Kidney tubule cell (primary cell): ENCODE measurements at places on chromosomes 13 and 19.

DNA sequence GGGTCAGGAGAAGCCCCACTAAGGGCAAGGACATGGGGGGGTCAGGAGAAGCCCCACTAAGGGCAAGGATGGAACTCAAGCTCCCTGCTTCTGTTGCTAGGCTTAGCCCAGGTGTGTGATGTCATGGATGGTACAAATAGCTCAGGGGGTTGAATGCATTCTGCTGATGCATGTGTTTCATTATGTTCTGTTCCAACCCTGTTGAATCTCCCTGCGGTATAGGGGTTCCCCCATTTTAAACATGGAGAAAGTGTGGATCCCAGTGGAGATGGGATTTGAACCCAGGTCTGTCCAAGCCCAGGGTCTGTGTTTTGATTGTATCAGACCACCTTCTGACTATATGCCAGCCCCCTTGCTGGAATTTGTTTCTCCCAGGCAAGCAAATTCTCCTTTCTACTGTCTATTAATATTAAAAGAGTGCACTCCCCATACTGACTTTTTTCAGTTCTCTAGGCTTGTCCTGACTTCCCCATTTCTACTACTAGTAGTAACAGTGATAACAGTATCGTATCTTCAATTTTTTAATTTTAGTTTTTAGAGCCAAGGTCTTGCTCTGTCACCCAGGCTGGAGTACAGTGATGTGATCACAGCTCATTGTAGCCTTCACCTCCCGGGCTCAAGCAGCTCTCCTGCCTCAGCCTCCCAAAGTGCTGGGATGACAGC lies 6.7 kb downstream of the ZNF865 start:
- no peak for DNase-seq

GRCh38 chr13:54573186-54573585 lies 1544.6 kb downstream of the OLFM4 start:
- no peak for DNase-seq

DNA sequence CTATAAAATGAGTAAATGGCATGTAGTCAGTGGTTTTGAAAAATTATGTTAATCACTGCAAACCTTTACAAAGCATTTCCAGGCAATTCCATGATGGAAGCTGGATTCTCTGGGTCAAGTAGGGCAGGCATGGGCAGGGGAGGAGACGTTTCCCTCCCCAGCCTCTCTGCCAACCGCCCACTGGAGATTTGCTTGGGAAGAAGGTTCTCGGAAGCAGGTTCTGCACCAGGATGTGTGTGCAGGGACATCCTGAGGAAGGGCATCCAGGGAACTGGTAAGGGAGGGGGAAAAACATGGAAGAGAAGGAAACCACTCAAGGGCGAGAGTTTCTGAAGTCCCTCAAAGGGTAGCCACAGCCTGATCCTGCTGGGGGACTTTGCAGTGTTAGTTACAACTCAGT lies 469.1 kb downstream of the TSHZ3 start:
- DNase-seq, result no peak

DNA sequence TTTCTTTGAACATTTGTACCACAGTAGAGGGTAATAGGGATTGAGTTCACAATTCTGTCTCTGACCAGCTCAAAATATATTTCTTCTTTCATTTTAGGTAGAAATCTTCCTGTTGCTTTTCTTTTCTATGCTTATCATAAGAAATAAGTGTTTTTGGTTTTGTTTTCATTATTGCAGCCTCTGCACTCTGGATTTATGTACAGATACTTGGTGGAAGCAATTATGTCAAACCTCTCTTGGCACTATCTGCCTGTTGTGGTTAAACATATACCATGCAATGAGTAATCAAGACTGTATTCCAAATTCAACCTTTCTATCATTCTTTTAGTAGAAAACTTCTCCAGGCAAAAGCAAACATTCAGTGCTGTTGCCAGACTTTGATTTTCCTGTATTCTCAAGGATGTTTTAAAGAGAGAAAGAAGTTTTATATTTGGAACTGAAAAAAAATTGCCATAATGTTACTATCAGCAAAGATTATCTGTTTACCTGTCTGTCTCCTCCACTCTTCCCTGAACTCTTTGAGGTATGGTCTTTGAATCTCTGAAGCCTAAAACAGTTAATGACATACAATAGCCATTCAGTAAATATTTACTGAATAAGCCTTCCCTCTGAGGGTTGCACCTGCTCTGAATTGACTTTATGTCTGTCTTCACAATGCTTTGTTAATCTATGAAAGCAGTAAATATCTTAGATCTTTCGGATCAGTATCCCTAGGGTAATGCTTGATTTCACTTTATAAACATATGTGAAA lies 612.5 kb upstream of the PRR20A start:
- no peak for DNase-seq

DNA sequence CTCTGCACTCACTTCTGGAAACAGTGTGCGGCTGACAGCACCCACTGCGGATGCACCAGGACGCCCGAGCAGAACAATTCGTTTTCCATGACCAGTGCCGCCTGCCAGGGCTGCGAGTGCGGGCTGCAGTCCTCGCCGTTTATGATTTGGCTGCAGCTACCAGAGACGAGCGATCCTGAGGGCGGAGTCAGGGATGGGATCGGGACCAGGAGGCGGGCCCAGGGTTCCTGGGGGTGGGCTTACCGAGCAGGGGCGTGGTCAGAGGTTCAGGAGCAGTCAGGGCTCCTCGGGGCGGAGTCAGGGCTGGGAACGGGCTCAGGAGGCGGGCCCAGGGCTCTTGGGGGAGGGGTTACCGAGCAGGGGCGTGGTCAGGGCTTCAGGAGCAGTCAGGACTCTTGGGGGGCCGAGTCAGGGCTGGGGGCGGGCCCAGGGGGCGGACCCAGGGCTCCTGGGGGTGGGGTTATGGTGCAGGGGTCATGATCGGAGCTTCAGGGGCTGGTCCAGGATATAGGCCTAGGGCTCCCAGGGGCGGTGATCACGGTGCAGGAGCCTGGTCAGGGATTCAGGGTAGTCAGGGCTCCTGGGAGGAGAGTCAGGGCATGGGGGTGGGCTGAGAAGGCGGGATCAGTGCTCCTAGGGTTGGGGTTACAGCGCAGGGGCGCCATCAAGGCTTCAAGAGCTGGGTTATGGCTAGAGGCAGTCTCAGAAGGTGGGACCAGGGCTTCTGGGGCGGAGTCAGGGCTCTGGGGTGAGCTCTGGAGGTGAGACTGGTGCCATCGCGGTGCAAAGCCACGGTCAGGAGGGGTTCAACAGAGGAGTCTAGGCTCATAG lies 1.7 kb downstream of the KLK4 start:
- peak; percentile 30 for DNase-seq

- no peak for DNase-seq
Measured at GRCh38 chr13:36882829-36883390, 37.1 kb downstream of the SMAD9 start.

- DNase-seq, result peak; percentile 72
Measured at GRCh38 chr19:37817180-37817981, 38.0 kb upstream of the ZNF573 start.

DNA sequence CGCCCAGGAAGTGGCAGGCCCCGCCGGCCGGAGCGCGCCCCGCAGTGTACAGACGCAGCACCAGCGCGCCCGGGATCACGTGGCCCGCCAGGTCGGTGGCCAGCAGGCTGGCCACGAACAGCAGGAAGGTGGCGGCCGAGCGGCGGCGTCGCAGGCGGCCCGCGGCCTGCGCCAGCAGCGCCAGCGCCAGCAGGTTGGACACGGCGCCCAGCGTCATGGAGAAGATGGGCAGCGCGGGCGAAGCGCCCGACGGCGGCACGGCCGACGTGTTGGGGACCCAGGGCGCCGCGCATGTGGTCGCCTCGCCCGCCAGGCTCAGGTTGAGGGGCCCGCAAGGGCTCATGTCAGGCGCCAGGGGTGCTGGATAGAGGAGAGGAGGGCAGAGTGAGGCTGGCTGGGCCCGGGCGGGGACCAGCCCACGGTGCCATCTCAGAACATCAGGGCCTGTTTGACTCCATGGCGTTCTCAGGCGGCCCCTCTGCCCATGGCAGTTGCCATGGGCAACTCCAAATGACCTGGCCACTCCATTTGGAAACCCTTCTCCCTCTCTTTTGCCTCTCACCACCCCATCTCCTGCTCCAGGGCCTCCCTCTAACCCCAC lies 1.1 kb downstream of the PTGER1 start:
- DNase-seq, result peak; percentile 39

DNA sequence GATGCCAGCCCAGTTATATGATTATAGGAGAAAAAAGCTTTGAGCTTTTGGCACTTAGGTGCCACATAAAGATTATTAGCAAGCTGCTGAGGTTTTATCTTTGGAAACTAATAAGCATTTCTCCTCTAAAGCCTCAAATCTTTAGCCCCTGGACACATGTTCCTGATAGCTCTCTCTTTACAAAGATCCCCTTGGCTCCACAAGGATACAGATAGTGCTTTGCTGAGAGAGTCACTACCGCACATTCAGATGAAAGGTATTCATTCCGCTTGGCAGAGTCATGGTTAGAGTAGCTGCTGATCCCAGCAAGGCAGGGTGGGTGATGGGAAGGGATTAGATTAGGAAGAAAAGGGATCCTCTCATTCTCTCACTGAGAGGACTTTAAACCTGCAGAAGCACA lies 28.2 kb upstream of the PSG7 start:
- DNase-seq, result peak; percentile 57

DNA sequence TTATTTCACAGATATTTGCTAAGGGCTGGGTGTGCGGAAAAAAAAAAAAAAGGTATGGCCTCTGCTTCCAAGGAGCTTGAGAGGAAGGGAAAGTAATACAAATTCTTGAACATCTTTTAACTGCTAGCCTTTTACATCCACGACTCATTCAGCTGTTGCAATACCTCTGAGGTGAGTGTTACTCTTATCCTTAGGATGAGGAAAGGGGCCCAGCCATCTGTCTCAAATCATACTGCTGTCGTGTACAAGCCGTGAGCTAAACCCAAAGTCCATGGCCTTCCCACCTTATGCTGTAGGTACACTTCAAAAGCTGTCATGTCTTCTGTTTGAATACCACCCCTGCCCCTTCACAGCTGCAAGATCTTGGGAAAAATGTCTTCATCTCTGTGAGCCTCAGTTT lies 146.8 kb downstream of the KCNRG start:
- peak; percentile 62 for DNase-seq

DNA sequence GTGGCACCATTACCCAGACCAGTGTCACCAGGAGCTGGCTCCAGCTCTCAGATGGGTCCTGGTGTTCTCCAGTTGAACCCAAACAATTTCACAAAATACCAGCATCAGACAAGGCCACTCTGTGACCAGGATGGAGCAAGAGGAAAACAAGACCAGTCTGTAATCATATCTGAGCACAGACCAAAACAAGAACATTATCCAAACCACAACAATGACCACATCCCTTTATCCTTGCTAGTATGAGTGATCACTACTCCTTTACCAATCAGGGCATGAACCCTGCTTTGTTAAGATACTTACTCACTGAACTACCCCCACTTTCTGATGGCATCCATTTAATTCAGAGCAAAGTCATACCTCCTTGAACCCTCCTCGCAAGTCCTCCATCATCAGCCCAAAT lies 145.9 kb downstream of the NUFIP1 start:
- peak; percentile 56 for DNase-seq

GRCh38 chr19:11073568-11073967 lies 15.7 kb upstream of the LDLR start:
- DNase-seq, result no peak

DNA sequence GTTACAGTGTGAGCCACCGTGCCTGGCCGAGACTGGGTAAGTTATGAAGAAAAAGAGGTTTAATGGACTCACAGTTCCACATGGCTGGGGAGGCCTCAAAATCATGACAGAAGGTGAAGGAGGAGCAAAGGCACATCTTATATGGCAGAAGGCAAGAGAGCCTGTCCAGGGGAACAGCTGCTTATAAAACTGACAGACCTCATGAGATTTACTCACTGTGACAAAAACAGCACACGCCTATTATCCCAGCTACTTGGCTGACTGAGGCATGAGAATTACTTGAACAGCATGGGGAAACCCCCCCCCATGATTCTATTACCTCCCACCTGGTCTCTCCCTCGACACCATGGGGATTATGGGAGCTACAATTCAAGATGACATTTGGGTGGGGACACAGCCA lies 23.4 kb upstream of the ZNF561 start:
- no peak for DNase-seq

DNA sequence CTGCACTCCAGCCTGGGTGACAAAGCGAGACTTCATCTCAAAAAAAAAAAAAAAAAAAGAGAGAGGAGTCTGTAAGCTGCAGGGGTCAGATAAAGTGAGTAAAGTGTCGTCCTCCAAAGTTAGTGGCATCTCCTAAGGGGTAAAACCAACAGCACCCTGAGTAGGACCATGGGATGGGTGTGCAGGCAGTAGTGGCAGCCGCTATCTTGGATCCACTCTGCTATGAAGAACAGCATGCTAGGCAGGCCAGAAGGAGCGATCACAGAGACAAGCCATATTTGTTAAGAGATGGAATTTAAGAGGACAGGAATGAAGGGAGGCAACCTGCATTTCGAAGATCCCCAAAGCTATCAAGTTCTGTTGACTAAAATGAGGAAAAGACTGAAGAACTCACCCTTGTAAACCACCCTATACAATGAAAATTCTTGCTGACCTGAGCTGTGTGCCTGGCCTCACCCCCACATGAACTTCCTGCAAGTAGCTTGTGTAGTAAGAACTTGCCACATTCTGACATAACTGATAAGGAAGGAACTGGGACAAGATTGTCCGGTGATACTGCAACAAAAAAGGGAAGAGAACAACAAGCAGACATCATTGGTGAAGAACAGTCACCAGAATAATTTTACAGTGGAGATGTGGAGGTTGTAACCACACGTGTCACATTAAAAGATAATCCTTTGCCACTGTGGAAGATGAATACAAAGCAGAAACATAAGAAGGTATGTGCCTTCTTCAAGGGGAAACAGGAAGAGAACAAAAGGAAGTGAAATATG lies 16.2 kb downstream of the DPY19L3 start:
- no peak for DNase-seq

DNA sequence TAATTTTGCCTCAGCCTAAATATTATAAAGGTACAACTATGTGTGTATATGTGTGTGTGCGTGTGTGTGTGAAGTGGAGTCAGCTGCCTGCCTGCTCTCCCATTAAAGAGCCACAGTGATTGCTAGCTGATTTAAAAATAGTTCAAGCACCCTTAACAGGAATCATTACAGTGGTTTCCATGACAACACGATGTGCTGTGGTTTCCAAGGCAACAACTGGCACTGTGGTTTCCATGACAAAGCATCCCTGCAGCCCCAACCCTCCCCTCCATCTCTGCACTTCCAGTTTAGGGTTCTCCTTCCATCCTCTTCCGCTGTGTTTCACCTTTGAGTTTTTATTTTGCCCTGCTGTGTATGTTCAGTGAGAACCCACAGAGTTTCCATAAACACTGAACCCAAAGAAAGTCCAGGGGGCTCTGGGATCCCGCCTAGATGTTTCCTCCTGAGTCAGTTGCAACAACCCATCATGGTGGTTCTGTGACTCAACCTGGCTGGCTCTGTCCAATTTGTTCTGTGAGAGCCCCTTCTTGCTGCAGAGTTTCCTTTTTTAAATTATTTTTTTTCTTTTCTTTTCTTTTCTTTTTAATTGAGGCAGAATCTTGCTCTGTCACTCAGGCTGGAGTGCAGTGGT lies 7.1 kb upstream of the PNMA8A start:
- peak; percentile 60 for DNase-seq

DNA sequence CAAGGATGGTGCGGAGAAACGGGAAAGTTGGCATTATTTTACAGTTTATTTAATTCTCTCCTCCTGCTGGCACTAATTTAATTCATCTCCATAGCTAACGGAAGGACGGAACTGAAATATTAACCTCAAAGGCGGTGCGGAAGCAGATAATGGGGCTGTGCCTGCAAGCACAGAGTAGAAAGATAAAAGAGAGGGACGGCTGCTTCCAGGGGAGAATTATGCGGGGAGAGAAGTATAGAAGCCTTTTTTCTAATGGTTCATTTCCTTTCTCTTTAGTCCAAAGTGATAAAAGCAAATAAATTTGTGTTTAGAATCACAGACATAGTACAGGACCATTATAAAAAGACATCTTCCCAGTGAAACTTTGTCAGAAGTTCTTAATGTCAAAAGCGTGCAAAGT lies 34.5 kb upstream of the UQCRFS1 start:
- no peak for DNase-seq
